Right lobe of liver (tissue), 6 donors: ENCODE measurements at places on chromosomes 12 and 14. TPM values are rescaled to one million over a fixed set of nuclear protein-coding genes. Genes with fewer than 3 reads are reported as not detected.

RBP5 gene
- total RNA-seq = 45.7 TPM

TAS2R8 gene
- not detected for total RNA-seq

HAL gene
- total RNA-seq = 95.8 TPM

LMO3 gene
- not detected for total RNA-seq

SLC35F4 gene
- not detected for total RNA-seq

CARMIL3 gene
- 0.18 TPM for total RNA-seq

TBPL2 gene
- total RNA-seq = not detected

HELB gene
- total RNA-seq = 4.2 TPM

KRT74 gene
- not detected for total RNA-seq

KRT3 gene
- not detected for total RNA-seq

TDRD9 gene
- total RNA-seq = not detected

TMEM229B gene
- 0.98 TPM for total RNA-seq

- H3K36me3 ChIP-seq = no peaks in the 10 kb centered on the region
- H3K4me3 ChIP-seq = no peak overlapping the region
- no peaks in the 10 kb centered on the region for H3K27me3 ChIP-seq
- no peak for DNase-seq
These were observed 118.9 kb downstream of the CHST11 start for GRCh38 chr12:104575442-104576186.

GRCh38 chr12:116918464-116918863 lies 7.7 kb downstream of the FBXW8 start:
- no peak overlapping the region for H3K4me3 ChIP-seq
- H3K27ac ChIP-seq = no peak overlapping the region
- peaks cover 11% of the 10 kb centered on the region for H3K4me1 ChIP-seq

GRCh38 chr12:105562199-105562971 lies 231.9 kb downstream of the C12orf75 start:
- H3K4me1 ChIP-seq = no peaks in the 10 kb centered on the region
- DNase-seq = no peak
- H3K36me3 ChIP-seq = no peaks in the 10 kb centered on the region
- no peak overlapping the region for H3K4me3 ChIP-seq

DNA sequence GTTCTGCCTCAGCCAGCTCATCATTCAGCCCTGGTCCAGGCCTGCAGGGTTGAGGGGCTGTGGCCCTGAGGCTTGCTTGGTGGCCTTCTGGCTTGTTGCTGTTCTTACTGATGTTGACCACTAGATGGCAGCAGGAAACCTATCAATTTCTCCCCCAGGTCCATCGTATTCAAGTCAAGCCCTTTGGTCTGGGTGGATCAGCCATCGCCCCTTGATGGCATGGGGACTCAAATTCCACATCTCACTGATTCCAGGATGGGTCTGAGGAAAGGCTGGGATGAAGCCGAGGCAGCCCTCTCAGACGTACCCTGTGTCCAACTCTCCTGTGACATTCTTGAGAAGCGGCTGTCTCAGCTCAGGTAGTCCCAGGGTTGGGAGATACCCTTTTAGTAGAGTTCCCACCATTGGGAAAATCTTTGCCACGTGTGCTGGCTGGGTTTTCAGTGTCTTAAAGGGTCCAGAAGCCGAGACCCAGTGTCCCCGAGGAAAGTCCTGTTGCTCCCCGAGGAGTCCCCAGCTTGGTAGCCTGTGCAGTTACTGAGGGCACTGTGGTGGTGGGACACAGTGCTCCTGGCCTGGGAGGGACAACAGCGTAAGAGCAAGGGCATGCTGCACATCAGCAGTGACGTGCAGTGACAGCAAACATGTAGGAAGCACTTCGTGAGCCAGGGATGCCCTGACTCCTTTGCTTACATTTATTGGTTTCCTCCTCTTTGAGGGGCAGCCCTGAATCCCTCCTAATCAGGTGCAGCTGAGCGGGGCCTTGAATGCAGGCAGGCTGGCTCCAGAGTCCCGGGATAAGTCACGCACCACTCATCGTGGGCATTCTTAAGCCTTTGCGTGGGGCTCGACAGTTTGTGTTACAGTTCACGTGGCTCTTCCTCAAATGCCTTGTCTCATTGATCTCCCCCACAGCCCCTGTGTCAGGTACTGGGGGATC lies 58.6 kb downstream of the TSPAN9 start:
- H3K27ac ChIP-seq = no peak overlapping the region
- H3K4me1 ChIP-seq = no peaks in the 10 kb centered on the region
- no peaks in the 10 kb centered on the region for H3K36me3 ChIP-seq
- no peaks in the 10 kb centered on the region for H3K27me3 ChIP-seq
- no peak for DNase-seq

DNA sequence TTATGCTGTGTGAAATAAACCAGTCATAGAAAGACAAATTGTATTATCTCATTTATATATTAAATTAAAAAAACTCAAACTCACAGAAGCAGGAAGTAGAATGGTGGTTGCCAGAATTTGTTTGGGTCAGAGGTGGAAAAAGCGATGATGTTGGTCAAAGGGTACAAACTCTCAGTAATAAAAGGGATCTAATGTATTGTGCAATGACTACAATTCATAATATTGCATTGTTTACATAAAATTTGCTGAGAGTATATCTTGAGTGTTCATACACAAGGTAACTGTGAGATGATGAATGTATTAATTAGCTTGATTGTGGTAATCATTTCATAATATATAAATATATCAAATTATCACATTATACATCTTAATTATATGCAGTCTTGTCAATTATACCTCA lies 56.7 kb downstream of the FOXG1 start:
- no peaks in the 10 kb centered on the region for H3K27me3 ChIP-seq
- no peak overlapping the region for H3K27ac ChIP-seq
- no peak for DNase-seq
- H3K4me3 ChIP-seq = no peak overlapping the region

DNA sequence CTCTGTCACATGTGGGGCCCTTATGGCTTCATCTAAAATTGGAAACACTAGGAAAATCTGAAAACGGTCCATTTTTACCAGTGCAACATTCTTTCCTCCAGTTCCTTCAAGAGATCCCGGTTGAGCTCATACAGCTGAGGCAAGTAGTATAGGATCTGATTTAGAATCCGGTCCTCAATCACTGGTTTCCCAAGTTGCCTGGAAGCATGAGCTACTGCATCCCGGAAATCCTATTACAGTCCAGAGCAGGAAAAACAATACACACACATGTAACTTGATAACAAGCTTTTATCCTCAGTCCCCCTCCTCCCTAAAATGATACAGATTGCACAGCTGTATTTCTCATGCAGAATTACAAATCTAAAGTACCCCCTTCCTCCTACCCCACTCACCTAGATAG lies 67.9 kb upstream of the NR2C1 start:
- H3K36me3 ChIP-seq = no peaks in the 10 kb centered on the region
- H3K4me3 ChIP-seq = no peak overlapping the region
- no peaks in the 10 kb centered on the region for H3K27me3 ChIP-seq
- H3K4me1 ChIP-seq = peaks cover 9% of the 10 kb centered on the region
- no peak for DNase-seq
- no peak overlapping the region for H3K27ac ChIP-seq

- no peaks in the 10 kb centered on the region for H3K27me3 ChIP-seq
- H3K4me1 ChIP-seq = peaks cover 13% of the 10 kb centered on the region
- H3K4me3 ChIP-seq = no peak overlapping the region
- no peaks in the 10 kb centered on the region for H3K36me3 ChIP-seq
- DNase-seq = no peak
These were observed 66.6 kb downstream of the DAAM1 start for GRCh38 chr14:59254911-59255545.

DNA sequence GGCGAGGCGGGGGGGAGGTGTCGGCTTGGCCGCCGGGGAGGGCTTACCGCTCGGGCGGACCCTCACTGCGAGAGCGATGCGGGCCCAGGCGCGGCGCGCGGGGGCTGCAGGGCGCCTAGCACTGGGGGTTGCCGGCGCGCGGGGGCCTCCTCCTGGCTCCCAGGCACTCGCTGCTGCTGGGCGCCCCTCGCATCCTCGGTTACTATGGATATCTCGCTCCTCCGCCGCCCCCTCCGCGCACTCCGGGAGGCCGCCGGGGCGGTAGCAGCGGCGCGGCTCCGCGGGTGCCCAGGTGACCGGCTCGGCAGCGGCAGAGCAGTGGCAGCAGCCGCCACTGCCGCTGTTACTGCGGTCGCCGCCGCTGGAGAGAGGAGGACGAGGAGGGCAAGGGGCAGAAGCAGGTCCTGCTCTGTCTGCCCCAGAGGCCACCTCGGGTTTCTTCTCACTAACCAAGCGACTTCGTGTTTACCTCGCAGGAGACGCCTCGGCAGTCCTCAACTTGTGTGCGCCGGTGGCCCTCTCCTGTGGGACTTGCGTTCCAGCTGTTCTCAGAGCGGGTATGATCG lies 250.1 kb downstream of the APAF1 start:
- no peaks in the 10 kb centered on the region for H3K27me3 ChIP-seq
- no peaks in the 10 kb centered on the region for H3K4me1 ChIP-seq
- H3K4me3 ChIP-seq = no peak overlapping the region
- H3K27ac ChIP-seq = no peak overlapping the region
- no peak for DNase-seq

DNA sequence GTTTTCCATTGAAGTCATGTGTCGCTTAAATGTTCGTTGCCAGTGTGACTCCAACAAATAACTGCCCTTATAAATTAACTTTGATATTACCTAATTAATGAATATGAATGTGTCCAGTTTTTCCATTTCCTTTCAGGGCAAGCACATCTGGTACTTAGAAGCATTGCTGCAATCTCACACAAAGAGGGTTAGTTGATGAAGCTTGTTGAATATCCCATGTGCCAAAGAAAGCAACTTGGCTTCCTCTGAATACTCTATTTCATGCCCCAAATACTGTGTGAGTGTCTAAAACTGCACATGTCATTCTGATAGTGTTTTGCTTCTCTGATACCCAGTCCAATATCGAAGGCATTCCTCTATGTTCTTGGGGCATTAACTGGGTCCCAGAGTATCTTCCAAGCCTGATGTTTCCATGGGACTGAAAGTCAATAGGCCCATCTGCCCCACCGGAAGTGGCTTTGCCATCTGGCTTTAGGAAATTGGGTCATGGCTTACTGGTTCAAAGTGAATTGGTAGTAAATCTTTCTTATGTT lies 75.8 kb upstream of the CNTN1 start:
- H3K36me3 ChIP-seq = no peaks in the 10 kb centered on the region
- H3K27me3 ChIP-seq = no peaks in the 10 kb centered on the region
- H3K27ac ChIP-seq = no peak overlapping the region
- no peaks in the 10 kb centered on the region for H3K4me1 ChIP-seq
- H3K4me3 ChIP-seq = no peak overlapping the region

- DNase-seq = peak; percentile 53
- no peaks in the 10 kb centered on the region for H3K36me3 ChIP-seq
- no peaks in the 10 kb centered on the region for H3K27me3 ChIP-seq
- no peak overlapping the region for H3K27ac ChIP-seq
- H3K4me3 ChIP-seq = no peak overlapping the region
- H3K4me1 ChIP-seq = peaks cover 33% of the 10 kb centered on the region
These were observed 8.0 kb downstream of the ASPG start for GRCh38 chr14:104093366-104094055.

DNA sequence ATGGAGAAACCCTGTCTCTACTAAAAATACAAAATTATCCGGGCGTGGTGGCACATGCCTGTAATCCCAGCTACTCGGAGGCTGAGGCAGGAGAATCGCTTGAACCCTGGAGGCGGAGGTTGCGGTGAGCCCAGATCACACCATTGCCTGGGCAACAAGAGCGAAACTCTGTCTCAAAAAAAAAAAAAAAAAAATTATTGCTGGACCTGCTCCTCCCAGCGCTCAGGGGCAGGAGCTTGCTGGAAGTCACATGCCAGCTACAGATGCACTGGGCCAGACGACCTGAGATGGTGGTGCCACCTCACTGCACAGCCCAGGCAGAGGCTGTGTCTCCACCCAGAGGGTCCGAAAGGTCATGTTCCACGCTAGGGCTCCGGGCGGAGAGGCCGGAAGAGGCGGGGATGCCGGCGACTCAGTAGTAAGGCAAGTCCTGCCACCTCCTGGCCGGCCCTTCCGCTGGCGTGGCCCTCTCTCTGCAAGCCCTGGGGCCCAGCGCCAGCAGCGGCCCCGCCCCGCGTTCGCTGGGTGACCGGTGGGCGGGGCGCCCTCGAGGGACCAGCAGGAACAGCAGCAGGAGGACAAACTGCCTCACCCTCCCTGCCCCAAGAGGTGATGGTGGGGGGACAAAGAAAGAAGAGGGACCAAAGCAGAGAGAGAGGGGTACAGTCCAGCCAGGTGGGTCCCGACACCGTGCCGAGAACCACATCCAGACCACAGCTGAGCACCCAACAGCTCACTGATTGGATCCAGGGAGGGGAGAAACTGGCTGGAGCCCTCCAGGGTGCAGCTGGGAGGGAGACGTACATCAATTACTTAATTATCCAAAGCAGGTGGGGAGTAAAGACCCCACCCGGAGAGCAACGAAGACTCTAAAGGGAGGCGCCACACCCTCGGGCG lies 3.6 kb upstream of the RHOF start:
- peak overlapping the region; percentile 100 for H3K27ac ChIP-seq
- H3K36me3 ChIP-seq = peaks cover 4% of the 10 kb centered on the region
- peak overlapping the region; percentile 53 for H3K4me3 ChIP-seq
- H3K4me1 ChIP-seq = peaks cover 56% of the 10 kb centered on the region
- DNase-seq = peak; percentile 99

GRCh38 chr12:50403001-50403440 lies 2.3 kb downstream of the LARP4 start:
- H3K4me3 ChIP-seq = peak overlapping the region; percentile 59
- DNase-seq = no peak
- no peaks in the 10 kb centered on the region for H3K27me3 ChIP-seq
- no peaks in the 10 kb centered on the region for H3K4me1 ChIP-seq

DNA sequence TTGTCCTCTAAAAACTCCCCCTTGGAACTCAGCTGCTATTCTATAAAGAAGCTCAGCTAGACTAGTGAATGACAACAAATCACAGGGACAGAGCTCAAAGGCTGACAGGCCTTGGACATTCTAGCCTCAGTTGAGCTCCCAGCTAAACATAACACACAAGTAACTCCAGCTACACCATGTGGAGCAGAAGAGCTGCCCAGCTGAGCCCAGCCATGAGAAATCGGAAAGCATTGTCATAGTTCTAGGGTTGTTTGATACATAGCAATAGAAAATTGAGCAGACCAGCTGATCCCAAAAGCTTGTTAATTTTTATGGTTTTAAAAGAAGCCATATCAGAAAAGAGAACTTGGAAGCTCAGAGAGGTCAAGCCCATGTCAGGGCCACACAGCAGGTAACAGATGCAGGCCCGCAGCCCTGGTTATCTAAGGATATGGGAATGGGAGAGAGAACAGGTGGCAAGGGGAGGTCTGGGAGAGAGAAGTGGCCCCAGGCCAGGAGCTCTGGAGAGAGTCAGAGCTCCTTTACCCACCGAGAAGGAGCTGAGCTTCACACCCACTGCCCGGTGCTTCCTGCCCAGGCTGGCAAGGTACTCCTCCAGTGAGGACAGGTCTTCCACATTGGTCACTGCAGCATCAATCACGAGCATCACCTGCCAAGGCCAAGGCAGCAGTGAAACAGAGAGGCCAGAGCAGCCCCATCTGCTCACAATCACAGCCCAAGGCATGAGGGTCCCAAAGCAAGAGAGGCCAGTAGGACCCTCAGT lies 2.9 kb downstream of the NGB start:
- no peaks in the 10 kb centered on the region for H3K4me1 ChIP-seq
- peaks cover 6% of the 10 kb centered on the region for H3K27me3 ChIP-seq
- DNase-seq = no peak

- H3K27me3 ChIP-seq = no peaks in the 10 kb centered on the region
- no peak for DNase-seq
- H3K4me3 ChIP-seq = no peak overlapping the region
These were observed 126.4 kb downstream of the TBC1D30 start for GRCh38 chr12:64950711-64951298.

GRCh38 chr12:23707270-23707669 lies 242.2 kb downstream of the SOX5 start:
- no peak for DNase-seq
- H3K4me3 ChIP-seq = no peak overlapping the region
- H3K36me3 ChIP-seq = no peaks in the 10 kb centered on the region
- no peaks in the 10 kb centered on the region for H3K27me3 ChIP-seq
- no peaks in the 10 kb centered on the region for H3K4me1 ChIP-seq
